ENCODE measurements at places on chromosomes 12 and 14.

DNA sequence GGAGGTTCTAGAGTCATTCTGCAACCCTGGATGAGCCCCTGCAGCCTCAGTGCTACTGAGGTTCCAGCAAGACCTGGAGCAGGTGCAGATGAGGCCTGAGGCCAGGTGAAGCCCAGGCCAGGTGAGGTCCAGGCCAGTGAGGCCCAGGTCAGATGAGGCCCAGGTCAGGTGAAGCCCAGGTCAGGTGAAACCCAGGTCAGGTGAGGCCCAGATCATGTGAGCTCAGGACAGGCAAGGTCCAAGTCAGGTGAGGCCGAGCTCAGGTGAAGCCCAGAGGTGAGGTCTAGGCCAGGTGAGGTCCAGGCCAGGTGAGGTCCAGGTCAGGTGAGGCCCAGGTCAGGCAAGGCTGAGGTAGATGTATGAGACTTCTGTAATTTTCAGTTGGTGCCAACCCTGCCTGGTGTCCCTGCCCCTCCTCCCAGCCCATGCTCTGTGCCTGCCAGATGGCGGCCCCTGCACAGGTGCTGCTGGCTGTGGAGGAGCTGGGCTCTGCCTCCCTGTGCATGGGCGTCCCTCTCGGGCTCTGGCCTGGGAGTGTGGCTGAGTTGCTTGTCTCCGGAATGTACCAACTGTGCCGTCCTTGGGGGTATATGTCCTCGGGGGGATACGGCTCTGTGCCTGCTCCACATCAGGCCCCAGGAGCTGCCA is 388.5 kb downstream of the TMEM121 start:
- no peak for DNase-seq

DNA sequence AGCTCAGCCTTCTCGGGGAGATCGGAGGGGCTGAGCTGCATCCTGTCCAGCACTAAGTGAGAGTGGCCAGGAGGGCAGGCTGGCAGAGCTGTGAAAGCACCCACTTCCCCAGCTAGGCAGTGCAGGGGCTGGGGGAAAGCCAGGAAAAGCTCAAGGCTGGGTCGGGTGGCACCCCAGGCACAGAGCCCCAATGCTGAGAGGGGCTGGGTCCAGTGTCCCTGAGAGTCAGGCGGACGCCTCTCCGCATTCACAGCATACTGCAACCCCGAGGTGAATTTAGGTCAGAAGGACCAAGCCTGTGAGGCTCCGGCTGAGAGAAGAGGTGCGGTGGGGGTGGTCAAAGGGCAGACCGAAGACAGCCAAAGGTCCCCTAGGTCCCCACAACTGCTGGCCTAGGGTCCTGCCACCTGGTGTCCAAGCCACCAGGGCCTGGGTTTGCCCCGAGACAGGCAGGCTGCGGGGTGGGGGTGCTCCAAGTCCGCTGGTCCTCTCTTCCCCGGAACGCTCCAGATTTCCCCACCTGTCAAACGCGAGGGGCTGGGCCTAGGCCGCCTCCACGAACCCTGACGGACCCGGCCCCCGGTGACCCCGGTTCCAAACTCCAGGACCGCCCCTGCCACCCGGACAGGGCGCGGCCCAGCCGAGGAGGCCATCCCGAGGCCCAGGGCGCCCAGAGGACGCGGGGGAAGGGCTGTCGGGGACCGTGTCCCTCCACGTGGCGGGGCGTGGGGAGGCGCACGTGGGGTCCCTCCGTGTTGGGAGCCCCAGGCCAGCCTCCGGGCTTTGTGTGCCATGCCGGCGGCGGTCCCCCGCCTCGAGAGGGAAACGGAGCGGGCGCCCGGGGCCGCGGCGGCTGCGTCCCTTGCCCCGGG is 527 bp downstream of the CAMKK2 start:
- DNase-seq = no peak

DNA sequence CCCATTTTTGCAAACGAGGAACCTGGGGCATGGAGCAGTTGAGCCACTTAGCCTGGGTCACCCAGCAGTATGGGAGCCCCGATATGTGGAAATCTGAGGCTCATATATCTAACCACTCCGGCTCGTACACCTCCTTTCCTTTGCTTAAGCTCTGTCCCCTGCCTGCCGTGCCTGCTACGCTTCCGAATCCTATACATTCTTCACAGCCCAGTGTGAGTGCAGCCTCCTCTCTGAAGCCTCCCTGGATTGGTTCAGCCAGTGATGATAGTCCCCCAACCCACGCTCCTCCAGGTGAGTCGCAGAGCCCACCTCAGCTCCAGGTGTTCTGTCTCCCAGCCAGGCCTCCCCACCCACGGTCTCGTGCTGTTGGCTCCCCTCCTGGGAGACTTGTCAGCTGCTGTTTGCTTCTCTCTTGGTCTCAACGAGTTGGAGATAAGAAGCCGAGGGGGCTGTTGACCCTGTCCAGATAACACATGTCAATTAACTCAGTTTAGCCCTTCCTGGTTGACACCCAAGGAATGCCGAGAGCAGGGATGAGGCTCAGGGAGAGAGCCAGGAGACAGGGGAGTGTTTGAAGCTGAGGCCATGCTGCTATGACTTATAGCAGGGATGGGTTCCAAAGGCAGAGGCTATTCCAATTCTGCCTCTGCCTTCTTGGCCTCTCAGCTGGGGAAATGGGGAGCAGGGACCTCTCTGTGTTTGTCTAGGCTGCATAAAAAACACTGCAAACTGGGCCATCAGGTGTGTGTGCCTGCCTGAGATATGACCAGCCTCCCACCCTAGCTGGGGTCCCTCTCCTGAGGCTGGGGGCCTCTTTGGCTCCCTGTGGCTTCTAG is 19.0 kb downstream of the SDSL start:
- no peak for DNase-seq

DNA sequence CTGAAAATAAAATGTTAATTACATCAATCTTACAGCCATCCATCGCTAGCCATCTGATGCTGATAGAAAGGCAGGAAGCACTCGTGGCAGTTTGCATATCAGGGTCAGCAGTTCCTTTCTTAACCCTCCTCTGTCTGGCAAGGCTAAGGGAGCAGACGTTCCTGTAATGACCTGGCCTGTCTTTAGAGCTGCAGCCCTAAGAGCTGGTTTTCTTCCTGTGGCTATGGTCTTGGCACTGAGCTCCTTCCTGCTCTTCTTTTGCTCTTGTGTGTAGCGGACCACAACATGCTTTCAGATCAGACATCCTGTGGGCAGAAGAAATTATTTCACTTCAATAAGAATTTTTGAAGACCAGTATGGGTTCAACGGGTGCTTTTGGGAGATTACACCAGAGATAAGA is 170.4 kb downstream of the DAD1 start:
- DNase-seq = no peak

- no peak for DNase-seq
Observed at GRCh38 chr14:74257941-74258763, 18.9 kb downstream of the VSX2 start.

GRCh38 chr12:43742106-43742505 is 16.5 kb downstream of the PUS7L start:
- DNase-seq = no peak

- no peak for DNase-seq
Observed at GRCh38 chr12:51687614-51688013, 96.6 kb downstream of the SCN8A start.

GRCh38 chr12:15522574-15523187 is 200.4 kb downstream of the PTPRO start:
- peak; percentile 18 for DNase-seq

GRCh38 chr12:51320311-51320694 is 3.7 kb downstream of the BIN2 start:
- DNase-seq = no peak

DNA sequence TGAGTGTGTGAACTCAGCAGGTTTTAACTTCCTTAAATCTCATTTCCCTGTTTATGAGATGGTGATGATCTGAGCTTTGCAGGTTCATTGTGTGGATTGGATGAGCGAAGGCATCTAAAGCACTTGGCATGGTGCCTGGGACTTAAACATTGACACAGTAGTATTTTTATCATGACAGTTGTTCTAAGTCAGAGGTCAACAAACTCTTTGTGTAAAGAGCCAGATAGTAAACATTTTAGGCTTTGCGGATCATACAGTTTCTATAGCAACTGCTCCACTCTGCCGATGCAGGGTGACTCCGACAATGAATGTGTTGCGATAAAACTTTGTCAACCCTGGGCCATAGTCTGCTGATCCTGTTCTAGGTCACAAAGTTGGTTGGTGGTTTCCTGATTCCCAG is 25.2 kb downstream of the SLC24A4 start:
- peak; percentile 84 for DNase-seq

GRCh38 chr14:75221797-75222196 is 45.4 kb upstream of the TMED10 start:
- DNase-seq = no peak

DNA sequence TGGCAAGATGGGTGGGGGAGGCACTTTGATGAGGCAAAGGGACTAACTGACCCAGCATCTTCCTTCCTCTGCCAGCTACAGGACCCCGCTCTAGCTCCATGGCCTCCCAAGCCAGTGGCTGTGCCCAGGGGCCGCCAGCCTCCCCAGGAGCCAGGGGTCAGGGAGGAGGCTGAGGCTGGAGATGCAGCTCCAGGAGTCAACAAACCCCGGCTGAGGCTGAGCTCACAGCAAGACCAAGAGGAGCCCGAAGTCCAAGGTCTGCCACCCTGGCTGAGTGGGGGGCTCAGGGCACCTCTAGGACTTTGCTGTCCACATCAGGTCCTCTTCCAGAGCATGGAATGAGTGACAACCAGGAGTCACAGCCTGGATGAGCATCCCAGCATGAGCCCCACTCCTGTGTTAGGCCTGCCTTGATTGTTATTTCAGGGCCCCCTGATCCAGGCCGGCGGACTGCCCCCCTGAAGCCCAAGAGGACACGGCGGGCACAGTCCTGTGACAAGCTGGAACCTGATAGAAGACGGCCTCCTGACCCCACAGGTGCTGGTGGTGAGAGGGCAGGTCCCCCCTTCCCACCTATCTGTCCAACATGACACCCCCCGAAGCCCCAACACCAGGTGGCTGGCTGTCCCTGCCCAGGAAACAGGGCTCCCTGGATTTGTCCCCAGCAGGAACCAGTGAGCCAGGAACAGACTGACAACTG is 2.5 kb upstream of the CPNE6 start:
- no peak for DNase-seq

GRCh38 chr14:99624971-99625370 is 20.0 kb upstream of the HHIPL1 start:
- DNase-seq = no peak

DNA sequence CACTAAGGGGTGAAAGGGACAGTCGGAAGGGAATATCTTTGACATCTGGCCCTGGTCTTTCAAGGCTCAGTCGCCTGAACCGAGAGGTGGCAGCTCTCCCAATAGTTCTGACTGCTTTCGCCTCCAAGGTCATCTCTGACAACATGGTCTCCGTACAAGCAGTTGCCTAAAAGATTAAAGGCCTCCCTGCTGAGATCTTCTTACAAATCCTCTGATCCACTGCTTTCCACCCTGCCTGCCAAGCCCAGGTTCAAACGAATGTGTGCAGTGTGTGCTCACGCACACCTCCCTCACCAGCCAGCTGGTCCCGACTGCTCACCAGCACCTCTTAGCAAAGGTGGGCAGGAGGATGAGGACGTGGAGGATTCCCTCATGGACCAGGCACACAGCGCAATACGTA is 10.4 kb downstream of the B4GALNT3 start:
- no peak for DNase-seq

DNA sequence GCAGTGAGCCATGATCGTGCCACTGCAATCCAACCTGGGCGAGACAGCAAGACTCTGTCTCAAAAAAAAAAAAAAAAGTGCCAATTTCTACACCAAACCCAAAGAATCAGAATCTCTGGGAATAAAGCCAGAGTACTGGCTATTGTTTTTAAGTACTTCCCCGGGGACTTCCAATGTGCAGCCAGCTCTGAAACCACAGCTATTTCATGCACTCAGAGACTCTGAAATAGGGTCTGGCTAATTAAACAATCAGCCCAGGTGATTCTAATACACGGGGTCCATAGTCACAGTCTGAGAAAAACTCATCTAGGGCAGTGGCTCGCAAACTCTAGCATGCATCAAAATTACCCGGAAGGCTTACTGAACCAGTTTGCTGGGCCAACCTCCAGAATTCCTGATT is 56.3 kb downstream of the SIX6 start:
- DNase-seq = peak; percentile 57

DNA sequence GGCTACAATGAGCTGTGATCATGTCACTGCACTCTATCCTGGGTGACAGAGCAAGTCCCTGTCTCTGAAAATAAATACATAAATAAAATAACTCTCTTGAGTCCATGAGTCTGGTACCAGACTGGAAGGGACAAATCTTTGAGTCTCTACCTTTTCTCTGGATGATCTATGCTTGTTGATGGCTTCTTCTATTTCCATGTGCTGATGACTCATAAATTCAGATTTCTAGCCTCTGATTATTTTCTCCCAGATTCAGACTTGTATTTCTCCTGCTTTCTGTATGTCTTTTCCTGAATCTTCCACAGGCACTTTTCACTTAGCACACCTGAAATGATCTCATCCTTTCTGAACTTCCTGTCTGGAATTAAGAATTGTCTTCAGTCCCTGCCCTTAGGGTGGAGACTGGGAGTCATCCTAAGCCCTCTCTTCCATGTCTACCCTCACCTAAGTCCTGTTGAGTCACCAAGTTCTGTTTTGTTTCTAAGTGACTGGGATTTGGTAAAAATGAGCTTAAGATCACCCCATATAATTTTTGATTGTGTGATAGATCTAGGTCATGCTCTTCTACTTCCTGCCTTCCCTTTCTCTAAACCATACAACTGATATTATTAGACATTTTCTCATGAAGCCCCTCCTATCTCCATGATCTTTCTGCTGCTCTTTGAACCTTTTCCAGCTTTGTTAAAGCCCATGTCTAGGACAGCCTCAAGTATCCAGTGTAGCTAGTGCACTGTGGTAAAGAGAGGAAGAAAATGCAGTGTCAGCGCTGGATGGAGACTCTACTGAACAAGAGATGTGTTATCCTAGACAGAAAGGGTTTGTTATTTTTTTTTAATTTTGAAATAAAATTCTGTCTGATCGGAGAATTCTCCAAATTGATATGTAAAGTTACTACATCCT is 13.1 kb downstream of the AKAP6 start:
- no peak for DNase-seq

GRCh38 chr12:19373586-19373985 is 65.7 kb upstream of the AEBP2 start:
- DNase-seq = peak; percentile 4

DNA sequence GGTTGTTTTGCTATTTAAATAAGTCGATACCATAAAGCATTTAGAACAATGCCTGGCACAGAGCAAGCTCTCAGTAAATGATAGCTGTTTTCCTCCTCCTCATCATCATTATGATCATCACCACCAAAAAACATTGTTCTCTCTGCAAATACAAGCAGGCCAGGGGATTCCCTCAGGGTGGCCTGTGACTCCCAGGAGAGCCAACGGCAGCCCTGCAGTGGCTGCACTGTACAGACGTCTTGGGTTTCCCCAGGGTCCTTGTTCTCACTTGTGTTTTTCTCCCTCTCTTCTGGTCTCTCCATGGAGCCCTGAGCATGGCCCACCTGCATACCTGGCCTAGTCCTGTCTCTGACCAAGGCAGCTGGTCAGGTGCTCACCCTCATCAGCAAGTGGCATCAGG is 290.9 kb upstream of the PWP1 start:
- DNase-seq = no peak
